ENCODE measurements at places on chromosomes 4 and X.

GRCh38 chrX:65406532-65406931 lies 128.1 kb downstream of the LAS1L start:
- DNase-seq: no peak

GRCh38 chr4:98204236-98204553 lies 57.0 kb upstream of the RAP1GDS1 start:
- DNase-seq: no peak

- no peak for DNase-seq
Measured at GRCh38 chrX:37509349-37509748, 62.1 kb upstream of the LANCL3 start.

DNA sequence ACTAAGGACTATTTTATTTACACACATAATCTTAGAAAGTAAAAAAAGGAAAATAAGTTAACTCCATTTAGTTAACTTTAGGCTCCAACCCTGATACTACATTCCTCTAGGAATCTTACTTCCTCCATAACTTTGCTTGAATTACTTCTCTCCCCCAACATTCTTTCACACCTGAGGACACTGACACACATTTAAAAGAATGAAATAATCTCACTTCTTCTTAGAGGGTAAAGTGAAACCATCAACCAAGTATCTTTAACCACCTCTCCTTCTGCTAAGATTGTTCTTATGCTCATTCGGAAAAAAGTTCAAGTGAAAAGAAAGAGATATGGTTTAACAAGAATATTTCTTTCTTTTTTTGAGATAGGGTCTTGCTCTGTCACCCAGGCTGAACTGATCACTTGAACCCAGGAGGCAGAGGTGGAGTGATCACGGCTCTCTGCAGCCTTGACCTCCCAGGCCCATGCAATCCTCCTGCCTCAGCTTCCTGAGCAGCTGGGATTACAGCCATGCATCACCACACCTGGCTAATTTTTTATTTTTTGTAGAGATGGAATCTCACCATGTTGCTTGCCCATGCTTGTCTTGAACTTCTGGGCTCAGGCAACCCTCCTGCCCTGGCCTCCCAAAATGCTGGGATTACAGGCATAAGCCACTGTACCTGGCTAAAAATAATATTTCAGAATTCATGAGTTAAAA lies 28.5 kb downstream of the SLC25A4 start:
- DNase-seq: no peak

DNA sequence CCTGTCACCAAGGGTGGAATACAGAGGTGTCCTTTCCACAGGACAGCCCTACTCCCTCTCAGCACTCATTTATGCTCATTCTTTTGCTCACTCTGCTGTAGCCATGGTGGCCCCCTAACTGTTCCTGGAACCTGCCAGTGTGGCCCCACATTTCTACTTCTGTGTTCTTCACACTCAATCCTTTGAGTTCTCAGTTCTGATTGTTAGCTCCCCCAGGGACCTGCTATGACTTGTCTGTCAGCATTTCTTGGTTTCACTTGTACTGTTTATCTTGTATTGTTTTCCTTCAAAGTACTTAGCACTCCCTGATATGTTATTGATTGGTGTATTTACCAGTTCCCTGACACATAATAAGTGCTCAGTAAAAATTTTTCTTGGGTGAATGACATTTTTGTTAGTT lies 14.9 kb downstream of the VBP1 start:
- no peak for DNase-seq

- DNase-seq: no peak
Measured at GRCh38 chr4:144906181-144906925, 191.6 kb downstream of the ANAPC10 start.

GRCh38 chrX:152600853-152601633 lies 36.7 kb upstream of the GABRQ start:
- DNase-seq: no peak

DNA sequence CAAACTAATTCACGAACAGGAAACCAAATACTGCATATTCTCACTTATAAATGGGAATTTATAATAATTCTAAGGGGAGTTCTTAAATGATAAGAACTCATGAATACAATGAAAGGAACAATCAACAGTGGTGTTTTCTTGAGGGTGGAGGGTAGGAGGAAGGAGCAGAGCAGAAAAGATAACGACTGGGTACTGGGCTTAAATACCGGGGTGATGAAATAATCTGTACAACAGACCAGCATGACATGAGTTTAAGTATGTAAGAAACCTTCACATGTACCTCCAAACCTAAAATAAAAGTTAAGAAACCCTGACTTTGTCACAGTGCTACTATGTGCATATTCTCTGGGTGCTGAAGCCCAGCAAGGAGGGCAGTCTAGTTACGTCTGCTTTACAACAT lies 6.6 kb downstream of the FREM3 start:
- DNase-seq: no peak

DNA sequence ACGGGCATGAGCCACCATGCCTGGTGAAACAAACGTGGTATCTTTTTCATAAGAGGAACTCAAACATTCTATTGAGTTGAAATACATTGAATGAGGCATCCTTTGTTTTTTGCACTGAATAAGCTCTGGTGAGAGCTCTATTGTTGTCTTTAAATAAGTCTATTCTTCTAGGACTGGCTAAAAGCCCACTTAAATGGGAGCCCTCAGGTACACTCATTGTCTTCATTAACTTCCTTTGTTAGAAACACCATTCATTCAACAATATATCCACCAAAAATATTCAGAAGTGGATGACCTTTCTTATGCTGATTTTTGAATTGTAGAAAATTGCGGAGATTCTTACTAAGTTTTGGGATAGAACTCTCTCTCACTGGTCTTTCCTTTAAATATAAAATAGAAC lies 568.0 kb downstream of the IL1RAPL1 start:
- no peak for DNase-seq

GRCh38 chr4:186808630-186809018 lies 85.0 kb upstream of the FAT1 start:
- DNase-seq: no peak

DNA sequence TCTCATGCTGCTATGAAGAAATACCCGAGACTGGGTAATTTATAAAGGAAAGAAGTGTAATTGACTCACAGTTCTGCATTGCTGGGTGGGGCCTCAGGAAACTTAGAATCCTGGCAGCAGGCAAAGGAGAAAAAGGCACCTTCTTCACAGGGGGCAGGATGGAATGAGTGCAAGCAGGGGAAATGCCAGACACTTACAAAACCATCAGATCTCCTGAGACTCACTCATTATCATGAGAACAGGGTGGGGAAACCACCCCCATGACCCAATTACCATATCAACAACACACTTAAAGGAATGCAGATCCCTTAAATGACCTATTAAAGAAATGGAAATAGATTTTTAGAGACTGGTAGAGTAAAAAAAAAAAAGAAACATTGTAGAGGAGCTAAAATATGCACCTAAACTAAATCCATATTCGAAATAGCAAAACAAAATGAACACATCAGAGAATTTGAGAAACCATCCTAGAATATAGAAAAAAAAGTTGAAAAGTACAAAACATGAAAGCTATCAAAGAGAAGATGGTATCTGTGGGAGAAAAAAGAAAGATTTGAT lies 104.3 kb upstream of the UGT8 start:
- DNase-seq: no peak

- DNase-seq: no peak
Measured at GRCh38 chr4:154625971-154626370, 13.5 kb upstream of the FGG start.

DNA sequence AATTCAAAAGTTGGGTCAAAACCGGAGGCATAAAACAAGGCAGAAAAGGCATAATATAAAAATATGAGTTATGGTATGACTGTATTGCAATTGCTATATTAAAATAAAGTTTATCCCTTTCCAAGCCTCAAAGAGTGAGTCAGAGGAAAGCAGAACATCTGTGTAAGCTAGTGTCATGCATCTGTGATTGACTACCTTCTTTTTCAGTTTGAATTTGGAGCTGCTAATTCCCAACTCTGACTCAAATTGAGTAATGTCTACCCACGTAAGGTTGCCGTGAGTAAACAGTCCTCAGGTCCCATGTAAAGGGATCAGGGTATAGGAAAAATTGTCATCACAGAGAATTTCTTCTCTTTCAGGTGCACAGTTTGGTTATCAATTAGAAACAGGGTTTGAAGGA lies 6.5 kb upstream of the SLITRK4 start:
- DNase-seq: no peak

DNA sequence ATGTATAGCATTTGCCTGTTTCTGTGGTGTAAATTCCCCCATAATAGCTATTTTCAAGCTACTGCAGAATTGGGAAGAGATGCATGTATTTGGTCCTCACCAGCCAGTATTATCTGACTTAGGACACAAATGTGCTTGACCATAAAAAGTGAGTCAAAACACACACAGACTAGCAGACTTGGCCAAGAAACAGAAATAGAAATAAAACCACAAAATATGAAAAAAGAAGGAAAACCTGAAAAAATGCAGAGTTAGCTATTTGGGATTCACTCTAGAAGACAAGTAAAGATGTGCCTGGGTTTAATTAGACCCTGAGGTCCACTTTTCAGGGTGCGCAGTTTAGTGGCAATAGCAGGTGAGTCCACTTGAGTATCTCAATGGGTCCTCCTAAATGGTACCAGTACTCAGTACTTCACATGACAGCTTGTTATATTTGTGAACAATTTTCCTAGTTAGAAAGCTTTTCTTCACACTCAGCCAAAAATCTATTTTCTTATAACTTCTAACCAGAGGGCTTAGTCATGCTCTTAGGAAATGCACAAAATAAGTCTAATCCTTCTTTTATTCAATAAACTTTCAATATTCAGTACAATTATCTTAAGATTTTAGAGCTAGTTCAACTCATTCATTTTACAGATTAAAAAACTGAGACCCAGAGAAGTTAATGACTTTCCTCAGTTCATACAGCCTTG lies 108.7 kb upstream of the JADE1 start:
- no peak for DNase-seq

GRCh38 chr4:38873290-38873944 lies 5.8 kb downstream of the FAM114A1 start:
- no peak for DNase-seq

DNA sequence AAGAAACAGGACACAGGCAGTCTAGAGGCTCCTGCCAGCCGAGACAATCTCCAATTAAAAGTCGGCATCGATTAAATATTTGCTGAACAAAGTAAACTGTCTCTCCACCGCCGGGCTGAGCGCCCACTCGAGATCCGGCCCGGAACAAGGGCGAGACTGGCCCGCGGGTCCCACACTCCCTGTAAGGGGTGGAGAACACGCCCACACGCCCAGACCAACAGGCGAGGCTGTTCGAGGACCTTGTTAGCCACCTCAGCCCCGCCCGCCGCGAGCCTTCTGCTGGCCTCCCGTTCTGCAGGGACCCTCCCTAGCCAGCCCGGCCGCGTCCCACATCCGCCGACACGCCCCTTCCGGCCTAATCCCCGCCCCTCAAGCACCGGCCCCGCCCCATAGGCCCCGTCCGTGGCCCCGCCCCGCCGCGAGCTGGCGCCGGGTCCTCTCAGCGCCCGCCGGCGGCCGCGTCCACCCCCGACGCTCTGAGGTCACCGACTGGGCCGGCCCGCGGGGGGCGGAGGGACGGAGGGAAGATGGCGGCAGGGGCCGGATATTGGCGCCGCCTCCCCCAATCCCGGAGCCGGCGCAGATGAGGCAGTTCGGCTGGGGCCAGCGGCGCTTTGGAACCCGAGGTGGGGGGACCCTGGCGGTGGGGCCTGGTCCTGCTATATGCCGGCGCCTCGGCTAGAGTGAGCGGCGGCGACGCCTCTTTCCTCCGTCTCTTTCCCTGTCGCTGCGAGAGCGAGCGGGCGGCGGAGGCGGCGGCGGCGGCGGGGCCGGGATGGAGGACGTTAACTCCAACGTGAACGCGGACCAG lies at the start of gene SLAIN2:
SLAIN2 (plus strand) TSS at position 565 of the 811 bp plus-strand sequence; CDS start at position 776, 211 bp downstream.
- DNase-seq: peak; percentile 73

- no peak for DNase-seq
Measured at GRCh38 chr4:98662626-98663225, 4.3 kb upstream of the TSPAN5 start.

DNA sequence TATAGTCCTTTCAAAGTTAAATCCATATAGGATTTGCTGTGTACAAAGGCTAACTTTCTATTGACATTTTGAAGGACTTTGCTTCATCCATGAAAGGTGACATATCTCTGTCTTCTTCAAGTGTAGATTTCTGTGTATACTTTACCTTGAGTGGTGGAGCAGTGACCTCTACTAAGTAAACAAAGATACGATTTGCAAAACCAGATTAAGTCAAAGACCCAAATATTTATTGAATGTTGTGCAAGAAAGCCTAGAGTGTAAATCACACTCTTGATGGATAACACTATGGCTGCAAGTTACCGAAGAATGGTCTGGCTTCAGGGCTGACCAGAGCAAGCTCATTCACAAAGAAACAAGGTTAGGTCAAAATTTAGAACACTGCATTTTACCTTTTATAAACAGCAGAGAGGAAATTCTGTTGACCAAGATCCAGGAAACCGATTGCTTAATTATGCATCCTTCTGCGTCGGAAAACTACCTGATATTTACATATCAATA lies 5.4 kb upstream of the FGG start:
- no peak for DNase-seq

DNA sequence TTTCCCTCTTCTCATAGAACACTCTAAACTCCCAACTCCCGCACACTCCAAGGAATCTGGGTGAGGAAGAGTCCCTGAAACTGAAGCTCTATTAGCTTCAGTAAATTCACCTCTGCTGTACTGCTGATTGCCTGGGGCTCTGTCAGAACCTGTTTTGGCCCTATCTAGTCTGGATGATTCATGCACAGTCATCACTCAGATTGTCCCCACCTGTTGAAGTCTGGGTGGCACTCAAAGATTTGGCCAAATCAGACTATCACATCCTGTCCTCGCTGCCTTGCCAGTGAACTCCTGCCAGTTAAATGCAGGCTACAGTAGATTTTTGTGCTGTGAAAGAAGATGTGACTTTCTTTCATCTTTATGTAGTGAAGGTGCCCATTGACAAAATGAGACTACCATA lies 63.5 kb upstream of the EMCN start:
- DNase-seq: no peak

GRCh38 chrX:63258144-63258543 lies 93.0 kb downstream of the SPIN4 start:
- no peak for DNase-seq

DNA sequence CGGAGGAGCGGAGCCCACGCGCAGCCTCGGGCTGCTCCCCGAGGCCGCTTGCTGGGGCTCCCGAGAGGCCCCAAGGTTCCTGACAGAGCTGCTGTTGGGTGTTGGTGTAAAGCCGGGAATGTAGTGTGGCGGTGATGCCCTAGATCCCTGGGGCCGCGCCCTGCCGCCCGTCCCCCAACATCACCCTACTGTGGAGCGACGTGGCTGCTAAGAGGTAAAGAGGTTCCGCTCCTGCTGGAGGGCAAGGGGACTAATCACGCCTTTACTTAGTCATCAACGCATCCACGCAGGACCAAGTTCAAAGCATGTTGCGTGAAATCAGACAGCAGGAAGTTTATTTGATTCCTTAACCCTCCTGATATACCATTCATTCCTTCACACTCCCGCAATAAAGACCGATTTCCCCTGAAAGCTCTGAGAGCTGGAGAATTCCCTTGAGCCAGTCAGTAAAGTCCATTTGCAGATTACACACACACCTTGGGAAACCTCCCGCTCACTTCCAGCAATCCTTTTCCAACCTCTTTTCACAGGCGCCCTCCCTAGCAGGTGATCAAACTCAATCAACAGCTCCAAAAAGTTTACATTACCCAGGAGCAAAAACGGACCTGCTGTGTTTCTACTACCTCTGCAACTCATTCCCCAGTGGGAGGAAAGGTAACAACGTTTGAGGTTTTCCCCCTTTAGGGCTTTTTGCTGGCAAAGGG lies 579 bp upstream of the GABRA2 start:
- no peak for DNase-seq

GRCh38 chr4:40685300-40685699 lies 55.6 kb upstream of the RBM47 start:
- DNase-seq: no peak

- no peak for DNase-seq
Measured at GRCh38 chr4:17535242-17535641, 20.3 kb downstream of the CLRN2 start.

GRCh38 chr4:8830611-8831200 lies 40.9 kb downstream of the HMX1 start:
- DNase-seq: no peak

Data from D721Med (cell line).